CD4-positive, alpha-beta memory T cell (primary cell): ENCODE measurements at places on chromosomes 6 and 20.

GRCh38 chr6:110482774-110483400 lies 6.5 kb upstream of the SLC22A16 start:
- no peak for DNase-seq

- no peak for DNase-seq
Observed at GRCh38 chr6:31776485-31776988, 591 bp downstream of the VWA7 start.

GRCh38 chr20:6074145-6074561 lies 20.3 kb upstream of the LRRN4 start:
- DNase-seq, result no peak

DNA sequence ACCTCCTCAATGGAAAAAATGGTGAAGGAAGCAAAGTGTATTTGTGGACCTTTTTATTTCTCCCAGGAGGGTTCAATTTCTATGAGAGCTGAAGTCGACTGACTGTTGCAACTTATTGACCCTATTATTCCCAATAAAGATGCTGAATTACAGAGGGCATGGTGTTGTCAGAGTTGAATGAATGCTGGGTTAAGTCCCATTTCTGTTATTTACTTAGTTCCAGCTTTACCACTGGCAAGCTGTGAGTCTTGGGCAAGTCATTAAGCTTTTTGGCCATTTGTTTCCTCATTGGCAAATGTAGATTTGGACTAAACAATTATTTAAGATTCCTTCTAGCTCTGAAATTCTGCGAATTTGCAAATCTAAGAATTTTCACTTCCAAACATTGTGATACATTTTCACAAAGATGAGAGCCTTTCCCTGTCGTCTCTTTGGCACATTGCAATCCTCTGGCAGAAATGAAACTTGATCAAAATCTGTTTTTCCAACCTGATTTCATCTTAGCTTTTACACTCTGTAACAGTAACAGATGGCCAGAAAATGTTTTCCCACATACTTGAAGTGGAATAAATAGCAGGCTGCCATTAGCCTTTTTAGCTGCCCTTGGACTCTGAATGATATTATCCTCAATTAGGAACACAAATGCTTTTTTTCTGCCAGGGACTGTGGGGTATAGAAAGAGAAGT lies 21.3 kb downstream of the BLTP3A start:
- no peak for DNase-seq

- DNase-seq, result no peak
Observed at GRCh38 chr20:16740365-16741072, 7.6 kb upstream of the OTOR start.

DNA sequence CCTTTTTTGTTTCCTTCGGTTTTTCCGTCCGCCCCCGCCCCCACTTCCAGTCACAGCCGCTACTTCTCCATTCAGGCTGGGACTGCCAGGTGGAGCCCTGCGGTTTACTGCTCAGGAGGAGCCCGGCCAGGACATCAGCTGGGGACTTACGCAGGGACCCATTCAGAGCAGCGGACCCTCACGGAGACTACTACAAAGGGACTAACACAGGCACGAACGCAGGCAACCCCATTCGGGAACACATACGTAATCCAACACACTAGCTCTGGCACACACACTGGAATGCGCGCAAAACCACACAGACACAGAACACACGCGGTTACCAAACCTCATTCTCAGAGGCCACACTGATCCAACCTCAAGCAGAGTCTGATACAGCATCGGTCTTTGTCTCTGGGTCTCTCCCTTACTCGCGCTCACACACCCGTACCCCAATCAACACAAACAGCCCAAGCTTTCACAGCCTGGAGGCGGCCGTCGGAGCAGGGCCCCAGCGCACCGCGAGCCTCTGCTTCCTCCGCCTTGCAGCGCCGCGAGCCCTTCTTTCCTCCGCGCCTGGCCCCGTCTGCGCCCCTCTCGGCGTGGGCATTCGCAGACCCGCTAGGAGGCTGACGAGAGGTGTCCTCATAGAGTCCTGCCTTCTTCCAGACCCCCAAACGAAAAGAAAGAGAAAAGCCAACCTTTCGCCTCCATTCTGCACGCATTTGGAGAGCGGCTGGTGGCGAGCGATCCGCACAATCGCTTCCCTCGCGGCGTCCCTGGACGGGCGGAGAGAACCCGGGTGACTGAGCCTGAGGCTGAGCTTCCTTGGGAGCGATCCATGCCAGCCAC lies 1.1 kb upstream of the SLC32A1 start:
- DNase-seq, result no peak

- DNase-seq, result no peak
Observed at GRCh38 chr6:129046526-129046925, 163.6 kb downstream of the LAMA2 start.

GRCh38 chr6:54288474-54288873 lies 19.8 kb upstream of the TINAG start:
- no peak for DNase-seq

DNA sequence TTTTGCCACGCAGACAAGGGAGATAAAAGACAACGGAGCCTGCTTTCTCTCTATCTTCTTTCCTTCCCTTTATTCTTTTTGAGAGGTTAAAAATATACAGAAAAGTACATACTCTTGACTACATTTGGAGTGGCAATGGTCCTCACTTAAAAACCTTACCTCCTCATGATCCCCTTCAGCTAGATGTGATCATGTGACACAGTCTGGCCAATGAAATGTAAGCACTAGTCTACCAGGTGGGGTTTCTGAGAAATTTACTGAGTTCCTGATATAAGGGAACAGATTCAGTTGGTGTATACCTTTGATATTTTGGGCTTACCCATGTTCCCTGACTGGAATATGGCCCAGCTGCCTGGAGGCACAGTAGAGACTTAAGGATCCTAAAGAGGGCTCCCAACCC lies 165.5 kb upstream of the BEND3 start:
- no peak for DNase-seq
